NCI-H1930 (cell line): ENCODE measurements at places on chromosomes 7 and 10.

DNA sequence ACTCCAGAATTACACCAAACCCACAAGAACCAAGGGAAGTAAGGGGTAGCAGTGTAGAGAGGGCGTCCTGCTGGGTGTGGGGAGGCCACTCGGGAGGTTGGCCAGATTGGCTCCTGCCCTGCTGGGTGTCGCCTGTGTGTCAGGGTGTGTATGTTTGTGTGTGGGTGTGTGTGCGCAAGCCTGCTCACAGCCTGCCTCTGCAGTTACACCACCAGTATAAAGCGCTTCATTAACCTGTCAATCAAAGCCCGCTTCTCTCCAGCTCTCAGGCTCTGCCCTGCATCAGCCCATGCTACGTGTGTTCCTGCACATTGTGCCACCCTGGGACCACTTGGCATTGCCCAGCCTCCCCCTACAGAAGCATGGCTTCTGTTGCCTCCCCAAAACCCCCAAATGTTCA, 83.3 kb upstream of the PAX2 start:
- DNase-seq: no peak

DNA sequence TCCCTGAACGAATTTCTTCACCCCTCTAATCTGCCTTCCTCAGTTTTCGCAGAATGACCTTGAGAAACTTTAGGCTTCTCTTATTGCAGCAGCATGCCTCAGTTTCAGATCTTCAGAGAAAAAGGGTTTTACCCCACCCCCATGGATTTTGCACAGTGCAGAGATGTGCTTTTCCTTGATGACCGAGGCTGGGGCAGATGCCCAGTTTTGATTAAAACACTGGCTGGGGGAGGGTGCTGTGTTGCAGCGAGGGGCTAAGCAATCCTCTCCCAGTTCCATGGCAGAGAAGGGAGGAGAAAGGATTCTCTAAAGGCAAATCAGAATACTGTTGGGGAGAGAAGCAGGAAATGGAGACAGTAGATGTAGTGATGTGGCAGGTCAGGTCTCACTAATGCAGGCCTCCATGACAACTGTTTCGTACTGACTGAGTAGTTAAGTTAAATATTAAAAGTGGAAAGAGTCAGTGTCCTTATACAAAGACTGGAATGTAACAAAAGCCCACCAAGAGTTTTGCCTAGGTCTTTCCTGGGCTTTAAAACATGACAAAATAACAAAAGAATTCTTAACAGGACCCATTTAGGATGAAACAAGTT, 50.8 kb upstream of the PDZD8 start:
- DNase-seq: no peak

DNA sequence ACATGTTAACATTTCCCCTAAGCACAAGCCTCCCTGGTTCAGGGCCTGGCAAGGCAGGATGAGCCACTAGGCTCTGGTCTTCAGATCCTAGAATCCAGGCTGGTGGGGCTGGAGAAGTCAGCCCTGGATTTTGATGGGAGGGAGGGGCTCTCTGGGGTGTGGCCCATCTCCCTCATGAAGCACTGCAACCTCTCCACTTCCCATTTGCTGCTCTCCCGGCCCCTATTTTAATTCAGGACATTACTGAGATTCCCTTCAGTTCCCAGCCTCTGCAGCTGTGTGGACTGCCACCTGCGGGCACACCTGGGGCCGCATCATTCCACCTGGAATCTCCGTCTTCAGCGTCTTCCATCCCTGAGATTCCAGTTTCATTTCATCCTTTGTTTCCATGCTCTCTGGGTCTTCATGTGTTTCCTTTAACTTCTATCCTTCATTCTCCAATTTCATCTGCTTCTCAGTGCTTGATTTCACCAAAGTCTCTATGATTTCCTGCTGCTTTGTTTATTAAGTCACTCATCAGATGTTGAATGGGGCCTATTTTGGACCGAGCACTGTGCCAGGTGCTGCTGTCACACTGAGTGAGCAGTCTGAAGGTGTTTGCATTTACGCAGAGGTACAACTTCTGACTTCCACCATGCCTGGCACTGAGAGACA, 253.6 kb downstream of the WDR37 start:
- no peak for DNase-seq

GRCh38 chr7:131261476-131261994, 66.1 kb upstream of the MKLN1 start:
- no peak for DNase-seq

DNA sequence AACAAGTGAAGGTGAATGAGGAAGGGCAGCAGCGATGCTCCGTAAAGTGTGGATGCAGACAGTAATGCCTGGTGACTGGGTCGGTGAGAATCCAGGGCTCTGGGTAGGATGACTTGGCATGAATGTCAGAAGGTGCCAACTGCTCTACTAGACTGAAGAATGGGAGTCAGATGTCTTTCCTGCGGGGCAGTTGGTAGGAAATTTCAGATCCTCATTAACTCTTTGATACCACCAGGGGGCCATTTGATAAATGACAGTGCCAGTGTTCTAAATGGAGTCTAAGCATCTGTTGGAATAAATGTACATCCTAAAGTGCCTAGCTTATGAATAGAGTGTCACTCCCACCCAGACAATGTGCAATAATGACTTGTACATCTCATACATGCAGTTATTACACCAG, 462.0 kb downstream of the GRM8 start:
- DNase-seq: no peak

GRCh38 chr7:67794544-67794943, 797.9 kb downstream of the TYW1 start:
- no peak for DNase-seq

DNA sequence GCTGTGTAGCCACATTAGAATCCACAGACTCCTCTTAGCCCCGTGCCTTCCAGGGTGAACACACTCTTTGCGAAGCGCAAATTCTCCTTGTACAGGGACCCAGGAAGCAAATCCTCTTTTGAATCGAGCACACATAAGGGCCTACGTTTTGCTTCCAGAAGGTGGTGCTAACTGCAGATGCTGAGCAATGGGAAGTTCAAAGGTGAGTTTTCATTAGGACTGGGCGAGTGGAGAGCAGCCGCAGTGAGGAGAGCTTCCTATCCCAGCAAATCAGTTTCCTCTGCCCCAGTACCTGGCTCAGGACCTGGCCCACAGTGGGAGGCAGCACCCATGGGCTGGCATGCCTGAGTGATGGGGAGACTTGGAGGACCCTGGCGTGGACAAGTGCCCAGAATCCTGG, 23.5 kb upstream of the GPR26 start:
- no peak for DNase-seq

GRCh38 chr7:34841326-34841725, 183.3 kb downstream of the NPSR1 start:
- no peak for DNase-seq

GRCh38 chr10:47402641-47403301, 18.7 kb upstream of the ZNF488 start:
- DNase-seq: no peak

GRCh38 chr10:52463826-52464225, 149.7 kb downstream of the DKK1 start:
- no peak for DNase-seq

GRCh38 chr7:157434701-157435100, 97.9 kb downstream of the DNAJB6 start:
- DNase-seq: no peak

DNA sequence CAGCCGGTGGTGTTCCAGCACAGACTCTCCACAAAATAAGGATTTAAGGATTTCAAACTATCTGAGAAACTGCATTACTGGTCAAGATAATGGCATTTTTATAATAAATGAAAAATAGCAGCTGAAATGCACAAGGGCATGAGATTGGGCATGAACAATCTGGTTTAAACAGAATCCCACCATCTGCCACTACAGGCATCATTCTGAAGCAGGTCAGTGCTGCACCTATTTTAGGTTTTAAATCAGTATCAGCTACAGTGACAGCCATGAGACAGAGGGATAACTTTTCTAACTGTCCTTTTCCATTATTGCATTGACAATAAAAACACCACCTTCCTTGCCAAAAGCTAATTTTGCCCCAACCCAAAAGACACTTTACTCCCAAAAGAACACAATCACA, 186.8 kb downstream of the ETV1 start:
- DNase-seq: no peak

- no peak for DNase-seq
Measured at GRCh38 chr10:10397906-10398305, 619.8 kb upstream of the CELF2 start.

- no peak for DNase-seq
Measured at GRCh38 chr7:77822269-77822668, 23.7 kb downstream of the PHTF2 start.

DNA sequence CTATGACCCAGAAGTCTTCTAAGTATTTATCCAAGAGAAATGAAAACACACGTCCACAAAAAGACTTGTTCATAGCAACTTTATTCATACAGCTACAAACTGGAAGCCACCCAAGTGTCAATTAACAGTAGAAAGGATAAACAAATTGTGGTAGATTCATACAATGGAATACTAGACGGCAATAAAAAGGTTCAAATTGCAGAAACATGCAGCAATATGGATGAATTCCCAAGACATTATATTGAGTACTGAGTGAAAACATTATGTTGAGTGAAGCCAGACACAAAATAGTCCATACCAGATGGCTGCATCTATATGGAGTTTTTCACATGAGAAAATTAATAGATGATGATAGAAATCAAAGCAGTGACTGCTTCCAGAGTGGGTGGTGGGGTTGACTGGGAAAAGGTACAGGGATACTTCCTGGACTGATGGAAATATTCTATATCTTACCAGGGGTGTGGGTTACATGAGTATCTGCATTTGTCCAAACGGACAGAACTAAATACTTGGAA, 292.0 kb downstream of the FGFR2 start:
- DNase-seq: no peak

GRCh38 chr7:106524690-106525059, 136.3 kb downstream of the CCDC71L start:
- no peak for DNase-seq

- DNase-seq: no peak
Measured at GRCh38 chr10:1406967-1407945, 330.1 kb downstream of the ADARB2 start.

DNA sequence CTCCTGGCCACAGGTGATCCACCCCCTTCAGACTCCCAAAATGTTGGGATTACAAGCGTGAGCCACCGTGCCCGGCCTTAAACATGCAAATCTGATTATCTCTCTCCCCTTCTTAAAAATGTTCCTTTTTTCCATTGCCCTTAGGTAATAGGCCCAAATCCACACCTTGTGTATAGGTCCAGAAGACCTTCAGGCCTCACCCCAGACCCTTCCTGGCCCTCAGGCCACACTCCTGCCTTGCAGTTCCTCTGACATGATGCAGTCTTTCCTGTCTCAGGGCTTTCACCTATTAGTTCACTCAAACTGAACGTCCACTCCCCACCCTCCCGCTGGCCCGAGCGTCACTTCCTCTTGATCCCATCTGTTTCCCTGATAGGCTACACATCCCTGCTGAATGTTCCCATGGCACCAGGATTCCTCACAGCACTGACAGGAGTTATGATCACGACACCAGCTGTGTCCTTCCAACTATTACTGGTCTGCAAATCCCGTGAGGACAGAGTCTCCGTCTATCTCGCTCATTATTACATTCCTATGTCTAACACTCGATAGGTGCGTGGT, 46.4 kb downstream of the DENND2A start:
- no peak for DNase-seq

GRCh38 chr7:45123913-45124710, 12.6 kb upstream of the TBRG4 start:
- no peak for DNase-seq

DNA sequence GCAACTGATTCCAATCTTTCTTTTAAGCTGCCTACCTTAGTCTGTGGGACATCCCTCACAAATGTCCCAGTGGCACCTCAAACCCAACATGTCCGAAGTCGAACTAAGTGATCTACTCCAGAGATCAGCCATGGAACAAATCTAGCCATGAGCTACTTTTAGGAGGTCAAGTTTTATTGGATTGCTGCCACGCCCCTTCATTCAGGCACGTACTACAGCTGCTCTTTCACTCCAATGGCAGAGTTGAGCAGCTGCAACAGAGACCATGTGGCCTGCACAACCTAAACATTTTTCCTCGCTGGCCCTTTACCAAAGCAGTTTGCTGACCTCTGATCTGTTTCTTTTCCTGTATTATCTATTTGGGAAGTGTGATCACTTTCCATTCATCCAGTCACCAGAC, 192.4 kb upstream of the CDCA7L start:
- no peak for DNase-seq

- DNase-seq: no peak
Measured at GRCh38 chr10:133403359-133403758, 9.4 kb downstream of the MTG1 start.

DNA sequence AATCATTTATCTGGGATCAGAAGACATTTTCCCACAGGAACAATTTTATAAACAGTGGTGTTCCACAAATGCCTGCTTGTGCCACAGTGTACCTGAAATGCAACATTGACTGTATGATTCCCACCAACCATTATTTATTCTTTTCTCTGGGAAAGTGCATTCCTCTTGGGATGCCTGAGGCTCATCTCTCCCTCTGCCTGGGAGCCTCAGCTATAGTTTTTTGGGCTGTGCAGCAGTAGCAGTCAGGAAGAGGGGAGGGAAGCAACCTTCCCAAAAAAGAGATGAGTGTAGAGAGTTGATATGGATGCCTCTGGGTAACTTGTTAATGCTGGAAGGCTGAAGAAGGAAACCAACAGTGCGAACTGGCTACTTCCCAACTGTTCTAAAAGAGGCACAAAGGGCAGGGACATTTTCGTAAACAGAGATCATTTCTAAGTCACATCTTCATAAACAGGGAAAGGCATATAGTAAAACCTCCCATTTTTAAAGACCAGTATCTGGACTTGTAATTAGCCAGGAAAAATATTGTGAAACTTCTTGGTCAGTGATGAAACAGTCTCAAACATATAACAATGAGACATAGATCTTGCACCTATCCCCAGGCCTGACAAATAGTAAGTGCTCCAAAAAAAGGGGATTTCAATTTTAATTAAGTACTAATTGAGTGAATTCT, 1.4 kb upstream of the CALD1 start:
- no peak for DNase-seq

DNA sequence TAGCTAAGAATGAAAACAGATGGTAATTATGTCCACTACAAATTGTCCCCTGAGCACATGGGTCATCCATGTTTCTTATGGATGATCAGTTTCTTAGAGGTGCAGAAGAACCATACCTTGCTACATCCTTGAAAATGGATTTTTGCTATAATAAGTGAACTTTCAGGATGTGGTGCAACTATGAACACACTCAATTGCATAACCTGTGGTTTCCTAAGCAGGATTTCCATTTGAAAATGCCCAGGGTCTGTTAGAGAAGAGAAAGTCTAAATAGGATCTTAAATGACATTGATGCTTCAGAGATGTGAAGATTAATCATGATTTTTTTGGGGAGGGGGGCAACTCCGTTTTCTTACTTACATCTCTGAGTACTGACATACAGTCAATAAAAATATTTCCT, 39.6 kb upstream of the CACNB2 start:
- no peak for DNase-seq
